Activated CD4-positive, alpha-beta T cell treated with anti-CD3 and anti-CD28 coated beads, Interleukin-2, amount 10 ng/mL, durations not matched to agents 7 days and 5 days (primary cell): ENCODE measurements at places on chromosomes 4 and X.

- no peak for DNase-seq
Observed at GRCh38 chrX:139204571-139204897, 326.0 kb upstream of the F9 start.

DNA sequence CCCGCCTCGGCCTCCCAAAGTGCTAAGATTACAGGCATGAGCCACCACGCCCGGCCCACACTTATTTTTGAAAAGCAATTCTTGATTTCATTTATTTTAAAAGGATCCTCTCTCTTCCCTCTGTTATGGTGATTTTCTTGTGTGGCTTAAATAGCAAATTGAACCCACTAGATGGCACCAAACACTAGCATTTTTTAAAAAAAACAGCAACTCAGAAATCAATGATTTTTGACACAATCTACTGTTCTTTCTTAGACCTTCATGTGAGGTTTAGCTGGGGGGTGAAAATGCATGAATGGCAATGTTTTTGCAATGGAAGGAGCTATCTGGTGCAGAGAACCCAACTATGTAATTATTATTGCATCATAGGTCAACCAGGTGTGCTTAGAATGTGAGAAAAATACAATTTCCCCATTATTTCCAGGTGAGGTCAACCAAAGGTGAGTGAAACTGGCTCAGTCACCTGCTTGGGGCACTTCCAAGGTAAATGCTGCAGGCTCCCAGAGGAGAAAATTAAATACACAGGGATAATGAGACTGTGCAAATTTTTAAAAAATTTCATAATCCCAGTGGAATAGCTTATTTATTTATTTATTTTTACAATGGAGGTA is 226.7 kb upstream of the PRKX start:
- no peak for DNase-seq

GRCh38 chrX:18426004-18426320 is 554 bp downstream of the CDKL5 start:
- no peak for DNase-seq

GRCh38 chr4:100486496-100486895 is 31.3 kb downstream of the EMCN start:
- no peak for DNase-seq

DNA sequence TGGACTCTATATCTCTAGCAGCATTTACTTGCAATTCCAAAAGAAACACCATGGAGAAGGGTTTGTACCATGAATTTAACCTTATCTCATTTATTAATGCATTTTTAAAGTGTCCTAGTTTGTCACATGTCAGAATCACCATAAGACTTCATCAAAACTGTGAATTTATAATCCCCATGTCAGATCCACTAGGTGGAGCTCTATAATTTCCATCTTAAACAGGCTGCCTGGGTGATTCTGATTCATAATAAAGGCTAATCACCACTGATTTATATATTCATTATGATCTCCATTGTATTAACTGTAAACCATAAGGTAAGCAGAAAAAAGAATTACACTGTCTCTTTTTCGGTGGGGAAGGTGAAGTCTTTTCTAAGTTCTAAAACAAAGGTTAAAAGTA is 4.0 kb downstream of the TCEAL2 start:
- DNase-seq: no peak
